ENCODE measurements at places on chromosomes 5 and 9.

DNA sequence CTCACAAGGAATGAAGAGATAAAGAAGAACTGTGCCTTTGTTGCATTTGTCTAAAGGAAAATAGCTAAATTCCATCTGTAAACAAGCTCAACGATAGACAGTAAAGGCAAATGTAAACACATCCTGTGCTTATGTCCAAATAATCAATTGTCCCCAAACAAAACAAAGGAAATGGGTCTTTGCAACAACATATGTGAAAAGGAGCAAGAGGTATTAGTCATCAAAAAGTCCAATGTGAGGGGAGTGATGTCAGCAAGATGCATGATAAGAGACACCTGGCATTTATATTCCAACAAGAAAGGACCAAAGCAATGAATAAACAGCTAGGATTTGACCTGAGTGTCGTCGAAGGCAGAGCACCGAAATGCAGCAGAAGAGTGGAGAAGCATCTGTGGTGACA, 209.1 kb downstream of the ASTN2 start:
- DNase-seq = no peak

DNA sequence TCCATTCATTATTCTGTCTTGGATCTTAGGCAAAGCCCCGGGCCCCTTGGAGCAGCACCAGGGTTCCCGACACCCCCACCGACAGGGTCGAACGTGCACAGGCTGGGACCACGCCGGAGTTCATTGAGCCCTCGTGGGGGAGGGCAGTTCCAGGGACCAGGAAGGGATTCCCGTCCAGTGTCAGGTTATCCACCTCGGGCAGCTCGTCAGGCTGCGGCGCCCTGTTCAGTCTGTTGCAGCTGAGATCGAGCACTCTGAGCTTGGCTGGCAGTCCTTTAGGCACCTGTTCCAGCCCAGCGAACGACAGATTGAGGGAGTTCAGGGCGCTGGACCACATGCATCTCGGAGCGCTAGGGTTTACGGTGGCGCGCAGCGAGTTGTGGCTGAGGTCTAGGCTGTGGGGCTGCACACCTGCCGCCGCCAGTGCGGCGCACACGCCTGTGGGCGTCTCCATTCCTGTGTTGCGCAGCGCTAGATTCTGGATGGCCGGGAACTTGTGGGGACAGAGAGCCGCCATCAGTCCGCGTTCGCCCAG, 1.1 kb downstream of the CD14 start:
- DNase-seq = no peak

- no peak for DNase-seq
Measured at GRCh38 chr9:113909421-113909820, 33.3 kb downstream of the ZNF618 start.

DNA sequence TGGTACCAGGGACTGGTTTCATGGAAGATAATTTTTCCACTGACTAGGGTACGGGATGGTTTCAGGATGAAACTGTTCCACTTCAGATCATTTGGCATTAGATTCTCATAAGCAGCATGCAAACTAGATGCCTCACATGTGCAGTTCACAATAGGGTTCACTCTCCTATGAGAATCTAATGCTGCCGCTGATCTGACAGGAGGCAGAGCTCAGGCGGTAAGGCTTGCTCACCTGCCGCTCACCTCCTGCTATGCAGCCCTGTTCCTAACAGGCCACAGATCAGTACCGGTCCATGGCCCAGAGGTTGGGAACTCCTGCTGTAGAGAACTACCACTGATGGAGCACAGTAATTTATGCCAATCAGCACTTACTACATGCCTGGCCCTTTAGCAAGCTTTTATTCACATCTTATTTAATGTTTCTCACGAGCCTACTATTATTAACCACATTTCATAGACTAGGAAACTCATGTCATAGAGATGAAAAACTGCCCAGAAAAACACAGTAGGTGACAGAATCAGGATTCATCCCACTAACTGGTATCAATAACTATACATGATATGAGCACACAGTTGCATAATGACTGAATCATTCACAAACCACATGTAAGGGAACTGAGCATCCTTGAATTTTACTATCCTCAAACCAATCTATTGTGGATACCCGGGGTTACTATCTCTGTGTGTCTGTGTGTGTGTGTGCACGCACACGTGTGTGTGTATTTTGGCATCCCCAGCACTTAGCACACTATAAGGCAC, 46.5 kb downstream of the SVEP1 start:
- no peak for DNase-seq

- DNase-seq = peak; percentile 89
Measured at GRCh38 chr9:137550231-137550621, at the start of gene PNPLA7. PNPLA7 (minus strand) TSS chr9:137550402; CDS start chr9:137550197, 205 bp downstream.

DNA sequence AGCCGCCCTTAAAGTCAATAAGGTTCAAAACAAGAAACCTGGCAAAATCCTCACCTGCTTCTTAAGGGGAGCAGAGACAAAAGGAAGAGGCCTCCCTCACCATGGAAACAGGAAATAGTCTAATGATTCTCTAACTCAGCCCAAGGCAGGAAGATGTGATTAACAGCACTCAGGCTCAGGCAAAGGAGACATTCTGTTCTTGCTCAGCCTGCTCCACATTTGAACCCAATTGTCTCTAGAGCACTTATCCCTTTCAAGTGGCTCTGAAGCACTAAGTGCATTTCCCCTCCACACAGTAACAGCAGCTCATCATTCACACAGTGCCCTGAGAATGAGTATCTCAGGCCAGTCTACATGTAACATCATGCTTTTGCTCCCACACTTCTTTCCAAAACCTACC, 72.3 kb downstream of the NIPSNAP3B start:
- DNase-seq = no peak

- DNase-seq = peak; percentile 79
Measured at GRCh38 chr5:59188419-59189225, 605.7 kb downstream of the RAB3C start.

DNA sequence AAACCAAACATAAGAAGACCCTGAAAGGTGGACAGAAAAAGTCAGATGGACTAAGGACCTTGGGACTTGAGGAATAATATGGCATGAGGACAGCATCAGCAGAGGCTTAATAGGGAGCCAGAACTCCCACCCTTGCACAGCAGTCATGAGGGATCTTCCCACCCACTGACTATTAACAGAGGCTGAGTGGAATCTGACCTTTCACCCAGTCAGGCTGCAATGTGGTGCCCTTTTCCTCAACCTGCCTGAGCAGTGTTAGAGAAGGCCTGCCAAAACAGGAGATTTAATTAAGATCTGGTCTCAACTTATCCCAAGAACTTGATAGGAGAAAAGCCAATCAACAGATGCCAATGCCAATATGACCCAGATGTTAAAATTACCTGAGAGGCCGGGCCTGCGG, 481.9 kb downstream of the KDM4C start:
- no peak for DNase-seq

- no peak for DNase-seq
Measured at GRCh38 chr5:128469912-128470311, 68.1 kb downstream of the FBN2 start.

- DNase-seq = peak; percentile 69
Measured at GRCh38 chr5:139690064-139690802, 42.1 kb downstream of the CXXC5 start.

DNA sequence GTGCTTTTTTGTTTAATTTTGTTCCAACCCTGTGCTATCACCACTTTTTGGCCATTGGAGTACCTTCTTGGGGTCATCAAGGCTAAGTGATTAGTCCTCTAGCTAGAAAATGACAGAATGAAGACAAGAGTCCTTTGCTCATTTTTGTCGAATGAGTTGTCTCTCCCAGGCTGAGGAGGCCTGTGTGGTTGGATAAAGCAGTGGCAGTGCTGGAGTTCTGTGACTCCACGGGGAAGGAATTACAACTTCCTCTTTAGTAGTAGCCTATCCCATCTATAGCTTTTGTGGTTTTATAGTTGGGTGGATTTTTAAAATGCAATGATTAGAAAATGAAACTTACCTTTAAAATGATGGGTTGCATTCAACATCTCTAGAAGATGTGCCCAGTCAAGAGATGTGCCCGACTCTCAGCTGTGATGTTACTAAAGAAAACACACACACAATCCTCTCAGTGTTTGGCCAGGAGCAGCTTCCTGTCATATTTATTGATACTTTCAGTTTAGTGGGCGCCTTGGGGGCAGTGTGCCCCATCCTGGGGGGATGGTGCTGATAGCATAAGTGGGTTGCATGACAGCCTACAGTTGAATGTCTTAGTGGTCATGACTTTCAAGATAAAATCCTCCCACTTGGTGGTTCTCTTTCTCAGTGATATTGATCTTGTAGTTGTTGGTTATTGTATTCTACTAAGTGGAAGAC, 11.9 kb downstream of the OTULINL start:
- no peak for DNase-seq

DNA sequence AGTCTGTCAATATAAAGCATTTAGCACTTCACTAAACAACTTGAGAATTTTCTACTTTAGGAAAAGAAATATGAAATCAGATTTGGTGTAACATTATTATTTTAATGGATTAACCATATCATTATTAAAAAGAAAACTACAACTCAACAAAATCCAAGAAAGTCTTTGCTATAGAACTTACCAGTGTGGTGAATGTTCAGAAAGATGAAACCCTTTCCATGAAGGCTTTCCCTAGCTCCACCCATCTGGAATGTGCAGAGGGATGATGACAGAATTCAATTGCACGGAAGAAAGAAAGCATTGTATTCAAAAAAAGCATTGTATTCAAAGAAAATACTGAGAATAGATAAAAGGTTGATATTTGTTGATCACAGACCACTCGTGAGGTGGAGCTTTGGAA, 328.6 kb upstream of the NUDT12 start:
- DNase-seq = no peak

GRCh38 chr5:174724484-174725260, at the start of gene MSX2:
MSX2 (plus strand) TSS chr5:174724582; CDS start chr5:174724660, 78 bp downstream.
- DNase-seq = peak; percentile 92

- peak; percentile 55 for DNase-seq
Measured at GRCh38 chr9:101486693-101487442, 46.8 kb upstream of the RNF20 start.

DNA sequence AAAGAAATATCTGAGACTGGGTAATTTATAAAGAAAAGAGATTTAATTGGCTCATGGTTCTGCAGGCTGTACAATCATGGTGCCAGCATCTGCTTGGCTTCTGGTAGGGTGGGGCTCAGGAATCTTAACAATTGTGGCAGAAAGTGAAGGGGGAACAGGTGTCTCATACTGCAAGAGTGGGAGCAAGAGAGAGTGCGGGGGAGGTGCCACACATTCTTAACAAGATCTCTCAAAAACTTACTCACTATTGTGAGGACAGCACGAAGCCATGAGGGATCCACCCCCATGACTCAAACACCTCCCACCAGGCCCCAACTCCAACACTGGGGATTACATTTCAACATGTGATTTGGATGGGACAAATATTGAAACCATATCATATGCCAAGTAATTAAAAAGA, 70.1 kb upstream of the PANK3 start:
- no peak for DNase-seq

DNA sequence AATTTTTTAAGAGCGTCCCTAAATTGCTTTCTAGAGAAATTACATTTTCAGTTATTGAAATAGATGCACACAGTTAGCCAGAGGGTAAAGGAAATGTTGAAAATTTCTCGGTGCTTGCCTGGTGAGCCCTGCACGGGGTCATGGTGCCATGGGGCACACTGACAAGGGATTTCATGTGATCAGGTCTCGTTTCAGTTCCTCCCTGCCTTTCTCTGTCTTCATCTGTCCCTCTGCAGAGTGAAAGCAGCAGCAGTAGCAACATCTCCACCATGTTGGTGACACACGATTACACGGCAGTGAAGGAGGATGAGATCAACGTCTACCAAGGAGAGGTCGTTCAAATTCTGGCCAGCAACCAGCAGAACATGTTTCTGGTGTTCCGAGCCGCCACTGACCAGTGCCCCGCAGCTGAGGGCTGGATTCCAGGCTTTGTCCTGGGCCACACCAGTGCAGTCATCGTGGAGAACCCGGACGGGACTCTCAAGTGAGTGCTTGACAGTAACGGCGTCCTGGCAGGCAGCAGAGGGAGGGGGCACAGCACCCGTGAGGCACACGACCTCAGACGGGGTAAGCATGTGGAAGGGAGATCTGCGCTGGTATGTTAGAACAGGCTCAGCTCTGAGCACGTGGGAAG, 89.1 kb upstream of the OTULINL start:
- no peak for DNase-seq

DNA sequence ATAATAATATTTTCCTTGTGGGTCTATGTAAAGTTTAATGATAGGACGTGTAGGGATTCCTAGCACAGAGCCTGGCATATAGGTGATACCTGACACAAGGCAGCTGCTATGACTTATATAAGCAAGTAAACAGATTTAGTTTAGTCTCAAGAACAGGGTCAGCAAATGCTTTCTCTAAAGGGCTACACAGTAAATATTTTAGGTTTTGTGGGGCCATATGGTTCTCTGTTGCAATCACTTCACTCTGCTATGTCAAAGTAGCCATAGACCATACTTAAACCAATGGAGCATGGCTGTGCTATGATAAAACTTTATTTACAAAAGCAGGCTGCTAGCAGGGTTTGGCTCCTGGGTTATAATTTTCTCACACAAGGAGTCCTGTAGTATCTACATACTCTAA, 204.8 kb upstream of the KLF4 start:
- DNase-seq = no peak

DNA sequence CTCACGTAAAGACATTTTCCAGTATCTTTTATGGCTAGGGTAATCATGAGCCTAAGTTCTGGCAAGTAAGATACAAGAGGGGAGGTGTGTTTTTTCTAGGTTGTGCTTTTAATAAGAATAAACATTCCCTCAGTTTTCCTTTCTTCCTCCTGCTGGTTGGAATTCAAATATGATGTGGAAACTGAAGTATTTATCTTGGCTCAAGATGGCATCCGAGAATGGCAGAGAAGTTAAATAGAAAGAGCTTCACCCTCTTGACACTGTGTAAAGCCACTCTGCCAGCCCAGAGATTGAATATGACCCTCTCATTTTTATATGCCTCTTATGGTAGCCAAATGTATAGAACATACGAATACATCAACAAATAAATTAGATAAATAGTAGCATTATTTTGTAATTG, 438.4 kb downstream of the ISL1 start:
- DNase-seq = no peak

DNA sequence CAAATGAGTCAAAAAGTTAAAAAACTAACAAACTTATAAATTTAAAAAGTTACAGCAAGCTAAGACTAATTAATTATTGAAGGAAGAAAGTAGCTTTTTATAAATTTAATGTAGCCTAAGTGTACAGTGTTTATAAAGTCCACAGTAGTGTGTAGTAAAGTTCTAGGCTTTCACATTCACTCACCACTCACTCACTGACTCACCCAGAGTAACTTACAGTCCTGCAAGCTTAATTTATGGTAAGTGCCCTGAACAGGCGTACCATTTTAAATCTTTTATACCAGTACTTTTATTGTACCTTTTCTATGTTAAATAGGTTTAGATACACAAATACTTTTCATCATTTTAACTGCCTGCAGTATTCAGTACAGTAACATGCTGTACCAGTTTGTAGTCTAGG, 80.0 kb upstream of the C9orf72 start:
- DNase-seq = no peak

GRCh38 chr5:179421144-179421901, 76.1 kb upstream of the ADAMTS2 start:
- DNase-seq = no peak

GRCh38 chr5:79297661-79298060, 61.7 kb downstream of the JMY start:
- DNase-seq = no peak

- DNase-seq = no peak
Measured at GRCh38 chr5:54388811-54389210, 66.7 kb upstream of the HSPB3 start.

Measured in femur (tissue), 1 donor.